SHP77 treated with DMSO at 0.1 percent for 48 hours (cell line): ENCODE measurements at places on chromosomes 3 and 15.
A peak's percentile ranks its signal among the peaks of the same experiment; 100 is the strongest.

DNA sequence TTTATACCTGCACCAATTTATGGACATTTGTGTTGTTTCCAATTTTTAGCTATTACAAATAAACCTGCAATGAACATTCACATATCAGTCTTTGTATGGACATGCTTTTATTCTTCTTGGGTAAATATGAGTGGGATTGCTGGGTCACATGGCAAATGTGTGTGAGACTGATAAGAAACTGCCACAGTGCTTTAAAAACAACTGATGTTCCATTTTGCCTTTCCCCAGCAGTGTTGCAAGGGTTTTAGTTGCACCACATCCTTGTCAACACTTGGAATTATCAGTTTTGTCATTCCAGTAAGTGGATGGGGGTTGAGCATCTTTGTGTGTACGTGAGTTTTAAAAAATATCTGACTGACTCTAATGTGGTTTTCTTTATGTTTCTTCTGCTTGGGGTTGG, 191.2 kb downstream of the PLCL2 start:
- DNase-seq: no peak

DNA sequence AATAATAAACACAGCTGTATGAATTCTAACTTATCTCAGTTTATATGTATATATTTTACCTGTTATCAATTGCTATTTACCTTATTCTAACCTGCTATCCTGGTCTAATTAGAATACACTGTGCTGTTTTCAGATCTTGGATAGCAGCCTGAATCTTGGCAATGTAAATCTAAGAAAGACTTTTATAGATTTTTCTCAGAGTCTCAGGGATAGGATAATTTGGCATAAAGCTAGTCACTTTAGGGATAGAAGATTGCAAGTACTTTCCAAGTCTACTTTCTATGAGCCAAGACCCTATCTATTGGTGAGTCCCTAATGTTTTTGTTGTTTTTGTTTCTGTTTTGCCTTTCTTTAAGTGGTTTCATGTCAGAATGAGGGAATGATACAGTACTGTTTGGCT, 695.7 kb downstream of the NAALADL2 start:
- DNase-seq: no peak

DNA sequence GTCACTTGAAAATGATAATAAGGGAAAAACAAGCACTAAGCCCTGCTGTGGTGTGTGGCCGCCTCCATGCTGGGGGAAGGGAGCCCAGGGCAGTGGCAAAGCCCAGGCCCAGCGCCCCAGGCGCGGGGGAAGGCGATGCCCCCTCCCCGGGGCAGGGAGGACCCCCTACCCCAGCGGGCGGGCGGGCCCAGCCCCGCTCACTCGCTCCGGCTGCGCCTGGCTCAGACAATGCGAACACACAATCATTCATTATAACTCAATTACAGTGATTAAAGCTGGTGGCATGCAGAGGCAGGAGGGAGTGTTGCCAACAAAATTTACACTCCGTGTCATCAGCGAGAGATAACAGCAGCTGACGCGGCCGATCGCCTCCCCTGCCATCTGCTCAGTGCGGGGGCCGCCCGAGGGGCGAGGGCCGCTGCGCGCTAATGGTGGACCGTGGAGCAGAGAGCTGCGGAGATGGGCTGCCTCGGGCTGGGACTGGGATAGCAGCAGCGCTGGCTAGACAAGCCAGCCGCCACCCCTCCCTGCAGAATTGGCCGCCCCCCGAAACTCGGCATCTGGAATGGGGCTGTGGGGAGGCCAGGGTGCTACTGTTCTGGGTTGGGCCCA, 64.1 kb downstream of the TLE3 start:
- DNase-seq: peak; percentile 18

DNA sequence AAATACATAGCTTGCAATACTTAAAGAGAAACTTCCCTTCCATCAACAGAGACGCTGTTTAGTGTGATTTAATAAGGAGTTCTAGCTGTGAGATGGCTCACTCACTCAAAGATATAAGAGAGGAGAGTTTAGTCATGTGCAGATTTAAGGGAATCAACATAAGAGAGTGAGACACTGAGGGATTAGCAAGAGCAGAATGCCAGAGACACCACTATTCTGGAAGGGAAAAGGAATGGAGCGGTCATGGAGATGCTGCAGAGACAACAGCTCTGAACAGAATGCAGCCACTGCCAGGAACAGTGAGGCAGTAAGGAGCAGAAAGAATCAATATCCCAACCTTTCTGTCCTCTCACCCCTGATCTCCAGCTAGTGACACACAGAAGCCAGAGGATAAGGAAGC, 248.8 kb downstream of the MBNL1 start:
- DNase-seq: no peak

DNA sequence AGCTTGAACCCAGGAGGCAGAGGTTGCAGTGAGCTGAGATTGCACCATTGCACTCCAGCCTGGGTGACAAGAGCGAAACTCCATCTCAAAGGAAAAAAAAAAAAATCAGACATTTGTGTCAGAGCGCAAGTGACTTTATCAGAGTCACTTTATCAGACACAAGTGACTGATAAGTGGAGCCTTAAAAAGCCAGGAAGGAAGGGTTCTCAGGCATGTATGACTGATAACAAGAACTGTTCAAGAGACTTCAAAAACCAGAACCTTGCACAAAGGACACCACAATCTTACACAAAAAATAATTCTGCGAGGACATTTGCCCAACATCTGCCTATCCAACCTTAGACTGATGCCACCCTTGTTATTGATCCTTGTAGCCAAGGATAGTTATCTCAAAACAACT, 13.3 kb upstream of the CFAP44 start:
- DNase-seq: no peak

- DNase-seq: no peak
Observed at GRCh38 chr15:39113741-39114140, 467.1 kb upstream of the THBS1 start.

- no peak for DNase-seq
Observed at GRCh38 chr3:4768521-4768920, 210.7 kb upstream of the BHLHE40 start.

DNA sequence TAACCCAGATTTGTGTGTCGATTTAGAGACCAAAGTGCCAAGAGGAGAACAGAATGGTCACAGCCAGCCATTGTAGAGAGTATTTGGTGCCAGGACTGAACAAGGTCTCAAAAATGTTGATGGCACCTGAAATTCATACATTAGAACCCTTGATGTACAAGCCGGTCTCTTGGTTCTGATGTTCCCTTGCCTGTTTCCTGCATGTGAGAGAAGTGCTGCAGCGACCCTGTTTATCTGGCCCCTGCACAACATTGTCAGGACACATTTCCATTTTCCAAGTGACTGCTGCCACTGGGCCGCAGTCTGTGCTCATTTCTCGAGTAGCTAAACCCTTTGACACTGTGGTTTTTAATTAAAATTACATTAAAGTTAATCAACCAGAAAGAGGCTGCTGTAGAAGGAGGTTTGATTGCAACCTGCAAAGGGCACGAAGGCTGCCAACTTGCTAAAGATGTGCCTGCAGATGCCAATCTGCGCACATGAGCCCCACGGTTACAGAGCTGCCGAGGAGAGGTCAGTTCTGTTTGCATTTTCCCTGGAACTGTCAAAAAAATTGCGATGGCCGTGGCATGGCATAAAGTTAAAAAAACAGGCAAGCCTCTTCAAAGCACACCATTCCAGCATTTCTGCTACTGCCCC, 136.4 kb upstream of the CMC1 start:
- DNase-seq: no peak
